ENCODE measurements at places on chromosomes 1 and 21.

DNA sequence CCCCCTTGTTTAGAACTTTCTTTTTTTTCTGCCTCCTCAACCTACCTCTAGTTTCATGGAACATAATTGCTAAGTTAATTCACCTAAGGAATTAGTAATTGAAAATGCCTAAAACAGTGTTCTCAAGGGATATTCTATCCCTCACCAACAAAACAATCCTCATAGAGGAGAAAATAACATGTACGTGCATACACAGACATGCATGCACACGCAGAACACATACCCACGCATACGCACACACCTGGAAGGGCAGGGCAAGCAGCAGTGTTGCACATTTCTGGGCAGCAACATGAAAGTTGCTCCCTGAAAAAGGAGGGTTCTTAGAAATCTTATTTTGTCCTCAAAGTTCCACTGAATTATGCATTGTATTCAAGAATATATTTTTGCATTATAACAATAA, 76.6 kb downstream of the HHAT start:
- H3K4me1 ChIP-seq: peaks cover 6% of the 10 kb centered on the region
- no peaks in the 10 kb centered on the region for H3K27me3 ChIP-seq
- DNase-seq: no peak
- no peak overlapping the region for H3K4me3 ChIP-seq

DNA sequence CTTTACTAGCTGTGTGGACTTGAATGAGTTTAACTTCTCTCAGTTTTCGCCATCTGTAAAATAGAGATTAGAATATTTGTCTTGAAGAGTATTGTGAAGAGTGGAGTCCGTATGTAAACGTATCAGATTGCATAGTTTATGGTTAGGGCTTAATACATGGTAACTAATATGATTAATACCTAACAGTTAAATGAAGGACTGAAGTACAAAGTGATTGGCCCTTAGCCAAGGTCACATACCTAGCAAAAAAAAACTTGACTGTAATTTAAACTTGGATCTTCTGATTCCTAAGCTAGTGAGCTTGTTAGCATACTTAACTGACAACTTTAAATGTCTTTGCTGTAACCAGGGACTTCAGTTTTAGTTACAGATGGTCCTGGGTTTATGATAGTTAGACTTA, 1.9 kb downstream of the GIPC2 start:
- no peaks in the 10 kb centered on the region for H3K4me1 ChIP-seq
- no peaks in the 10 kb centered on the region for H3K27me3 ChIP-seq
- H3K36me3 ChIP-seq: no peaks in the 10 kb centered on the region
- DNase-seq: no peak

DNA sequence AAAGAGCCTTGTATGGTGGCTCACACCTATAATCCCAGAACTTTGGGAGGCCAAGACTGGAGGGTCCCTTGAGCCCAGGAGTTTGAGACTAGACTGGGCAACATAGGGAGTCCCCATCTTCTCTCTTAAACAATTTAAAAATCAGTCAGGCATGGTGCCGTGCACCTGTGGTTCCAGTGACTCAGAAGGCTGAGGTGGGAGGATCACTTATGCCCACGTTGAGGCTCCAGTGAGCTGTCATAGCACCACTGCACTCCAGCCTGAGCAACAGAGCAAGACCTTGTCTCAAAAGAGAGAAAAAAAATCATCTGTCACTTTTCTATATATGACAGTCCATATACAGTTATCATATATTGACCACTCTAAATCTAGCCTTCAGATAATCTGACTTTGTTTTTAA, 658.3 kb downstream of the LTN1 start:
- no peak for DNase-seq
- no peak overlapping the region for H3K27ac ChIP-seq
- H3K27me3 ChIP-seq: no peaks in the 10 kb centered on the region
- no peak overlapping the region for H3K4me3 ChIP-seq

DNA sequence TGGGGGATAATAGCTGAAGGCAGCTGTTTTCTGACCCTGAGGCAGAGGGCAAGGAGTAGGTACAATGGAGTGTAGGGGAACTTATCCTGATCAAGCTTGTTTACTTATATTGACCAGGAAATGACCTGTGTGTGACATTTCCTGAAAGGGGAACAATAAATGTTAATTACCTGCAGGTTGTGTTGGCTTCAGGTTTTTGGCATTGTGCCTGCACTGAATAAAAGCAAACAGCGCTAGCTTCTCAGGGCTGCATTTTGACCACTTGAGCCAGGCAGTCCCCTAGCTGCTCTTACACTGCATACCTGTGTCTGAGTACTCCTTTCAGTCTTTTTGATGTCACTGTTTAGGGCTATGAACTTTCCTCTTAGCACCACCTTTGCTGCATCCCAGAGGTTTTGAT, 40.6 kb downstream of the DRAM2 start:
- no peaks in the 10 kb centered on the region for H3K27me3 ChIP-seq
- no peaks in the 10 kb centered on the region for H3K36me3 ChIP-seq
- no peaks in the 10 kb centered on the region for H3K4me1 ChIP-seq
- DNase-seq: no peak

GRCh38 chr1:61477301-61477700, 247.6 kb downstream of the TM2D1 start:
- no peak for DNase-seq
- H3K27me3 ChIP-seq: no peaks in the 10 kb centered on the region
- peaks cover 4% of the 10 kb centered on the region for H3K4me1 ChIP-seq
- H3K27ac ChIP-seq: no peak overlapping the region

- H3K36me3 ChIP-seq: no peaks in the 10 kb centered on the region
- no peaks in the 10 kb centered on the region for H3K27me3 ChIP-seq
- H3K27ac ChIP-seq: no peak overlapping the region
- no peak for DNase-seq
These were observed 19.1 kb upstream of the CGN start for GRCh38 chr1:151492120-151492519.

DNA sequence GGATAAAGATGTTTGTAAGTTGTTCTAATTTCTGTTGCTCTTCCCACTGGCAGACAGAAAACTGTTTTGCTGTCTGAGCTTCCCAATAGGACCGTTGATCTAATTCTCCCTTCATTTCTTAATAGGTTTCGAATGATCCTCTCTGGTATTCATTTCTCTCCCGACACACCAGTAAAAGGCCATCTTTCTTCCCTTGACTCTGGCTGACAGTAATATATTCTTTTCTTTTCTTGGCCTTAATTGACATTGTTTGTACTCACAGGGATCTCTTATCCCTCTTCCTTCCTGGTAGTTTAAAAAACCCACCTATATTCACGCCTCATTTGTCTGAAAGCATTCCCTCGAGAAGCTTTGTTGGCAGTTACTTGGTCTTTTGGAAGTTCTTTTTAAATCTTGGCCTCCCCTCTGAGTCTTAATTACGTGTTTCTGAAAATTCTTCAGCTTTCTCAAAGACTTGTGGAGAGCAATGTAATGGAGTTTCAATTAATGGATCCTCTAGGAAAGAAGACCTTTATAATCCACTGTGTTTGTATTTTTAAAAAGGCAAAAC, 40.3 kb downstream of the MAP10 start:
- no peak overlapping the region for H3K27ac ChIP-seq
- no peaks in the 10 kb centered on the region for H3K36me3 ChIP-seq
- no peaks in the 10 kb centered on the region for H3K27me3 ChIP-seq
- H3K4me3 ChIP-seq: no peak overlapping the region
- H3K4me1 ChIP-seq: no peaks in the 10 kb centered on the region

GRCh38 chr1:41741244-41741643, 177.5 kb downstream of the HIVEP3 start:
- H3K4me1 ChIP-seq: peaks cover 17% of the 10 kb centered on the region
- H3K27ac ChIP-seq: no peak overlapping the region
- no peaks in the 10 kb centered on the region for H3K36me3 ChIP-seq
- no peak for DNase-seq
- no peak overlapping the region for H3K4me3 ChIP-seq

GRCh38 chr1:44275991-44276405, 62.7 kb downstream of the DMAP1 start:
- DNase-seq: no peak
- H3K27me3 ChIP-seq: no peaks in the 10 kb centered on the region
- no peak overlapping the region for H3K4me3 ChIP-seq
- no peaks in the 10 kb centered on the region for H3K36me3 ChIP-seq
- H3K4me1 ChIP-seq: peaks cover 12% of the 10 kb centered on the region
- H3K27ac ChIP-seq: no peak overlapping the region

- H3K4me3 ChIP-seq: no peak within 1 kb of the TSS
- no peak for DNase-seq
- no peaks in the 10 kb centered on the region for H3K36me3 ChIP-seq
- no peak within 1 kb of the TSS for H3K27ac ChIP-seq
These were observed at the start of gene PCP4 for GRCh38 chr21:39867198-39867650. TSS of gene PCP4 (plus strand) at chr21:39867438. CDS start at chr21:39867502, 64 bp downstream.

DNA sequence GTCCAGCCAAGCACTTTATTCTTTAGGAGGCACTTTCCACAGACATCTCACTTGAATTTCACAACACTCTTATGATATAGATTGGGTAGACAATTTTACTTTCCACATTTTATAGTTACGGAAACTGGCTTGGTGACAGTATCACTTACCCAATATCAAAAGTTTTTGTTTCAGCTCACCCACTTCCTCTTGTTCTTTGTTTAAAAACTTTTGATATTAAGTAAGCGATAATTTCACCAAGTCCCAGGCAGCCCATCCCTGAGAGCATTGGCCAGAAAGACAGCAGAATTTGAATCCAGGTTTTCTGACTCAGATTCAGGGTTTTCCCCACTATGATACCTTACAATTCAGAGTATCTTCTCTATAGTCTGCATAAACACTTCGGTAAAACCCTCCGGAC, 60.0 kb downstream of the LRIG2 start:
- no peak overlapping the region for H3K4me3 ChIP-seq
- H3K27me3 ChIP-seq: no peaks in the 10 kb centered on the region
- H3K27ac ChIP-seq: no peak overlapping the region

GRCh38 chr1:79460773-79461436, 454.4 kb upstream of the ADGRL4 start:
- no peaks in the 10 kb centered on the region for H3K36me3 ChIP-seq
- DNase-seq: no peak
- H3K4me3 ChIP-seq: no peak overlapping the region
- no peaks in the 10 kb centered on the region for H3K4me1 ChIP-seq
- no peak overlapping the region for H3K27ac ChIP-seq

DNA sequence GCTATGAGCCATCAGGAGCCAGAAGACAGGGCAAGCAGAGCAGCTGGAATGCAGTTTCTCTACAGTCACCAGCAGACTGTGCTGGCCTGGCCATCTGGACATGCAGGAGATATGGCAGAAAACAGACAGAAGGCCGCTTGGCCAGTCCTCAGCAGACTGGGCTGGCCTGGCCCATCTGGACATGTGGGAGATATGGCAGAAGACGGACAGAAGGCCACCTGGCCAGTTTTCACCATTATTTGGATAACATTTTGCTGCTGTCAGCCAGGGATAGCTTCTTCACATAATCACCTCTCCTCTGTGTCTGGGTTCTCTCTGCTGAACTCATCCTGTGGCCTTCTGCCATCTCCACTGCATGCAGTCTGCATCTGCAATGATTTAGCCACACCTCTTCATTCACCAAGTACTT, 25.0 kb upstream of the CACYBP start:
- no peaks in the 10 kb centered on the region for H3K4me1 ChIP-seq
- no peak for DNase-seq
- no peaks in the 10 kb centered on the region for H3K36me3 ChIP-seq
- H3K27ac ChIP-seq: no peak overlapping the region

DNA sequence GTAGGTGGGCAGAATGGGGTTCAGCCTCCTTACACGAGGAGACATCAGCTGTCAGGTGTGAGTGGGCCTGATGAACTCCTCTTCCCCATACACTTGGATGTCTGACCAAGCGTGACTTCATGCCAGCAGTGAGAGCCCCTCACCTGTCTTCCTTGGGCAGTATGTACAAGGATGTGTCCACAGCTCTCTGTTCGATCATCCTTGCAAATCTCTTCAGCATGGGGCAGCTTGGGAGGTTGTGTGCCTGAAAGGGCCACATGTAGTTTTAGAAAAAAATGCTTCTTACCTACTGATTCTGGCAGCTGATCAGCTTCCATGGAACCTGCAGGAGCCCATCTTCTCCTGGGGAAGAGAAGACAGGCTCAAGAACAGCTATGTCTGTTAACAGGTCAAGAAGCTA, 18.0 kb downstream of the ACP6 start:
- H3K4me3 ChIP-seq: no peak overlapping the region
- no peaks in the 10 kb centered on the region for H3K4me1 ChIP-seq
- no peaks in the 10 kb centered on the region for H3K27me3 ChIP-seq
- peaks cover 8% of the 10 kb centered on the region for H3K36me3 ChIP-seq

DNA sequence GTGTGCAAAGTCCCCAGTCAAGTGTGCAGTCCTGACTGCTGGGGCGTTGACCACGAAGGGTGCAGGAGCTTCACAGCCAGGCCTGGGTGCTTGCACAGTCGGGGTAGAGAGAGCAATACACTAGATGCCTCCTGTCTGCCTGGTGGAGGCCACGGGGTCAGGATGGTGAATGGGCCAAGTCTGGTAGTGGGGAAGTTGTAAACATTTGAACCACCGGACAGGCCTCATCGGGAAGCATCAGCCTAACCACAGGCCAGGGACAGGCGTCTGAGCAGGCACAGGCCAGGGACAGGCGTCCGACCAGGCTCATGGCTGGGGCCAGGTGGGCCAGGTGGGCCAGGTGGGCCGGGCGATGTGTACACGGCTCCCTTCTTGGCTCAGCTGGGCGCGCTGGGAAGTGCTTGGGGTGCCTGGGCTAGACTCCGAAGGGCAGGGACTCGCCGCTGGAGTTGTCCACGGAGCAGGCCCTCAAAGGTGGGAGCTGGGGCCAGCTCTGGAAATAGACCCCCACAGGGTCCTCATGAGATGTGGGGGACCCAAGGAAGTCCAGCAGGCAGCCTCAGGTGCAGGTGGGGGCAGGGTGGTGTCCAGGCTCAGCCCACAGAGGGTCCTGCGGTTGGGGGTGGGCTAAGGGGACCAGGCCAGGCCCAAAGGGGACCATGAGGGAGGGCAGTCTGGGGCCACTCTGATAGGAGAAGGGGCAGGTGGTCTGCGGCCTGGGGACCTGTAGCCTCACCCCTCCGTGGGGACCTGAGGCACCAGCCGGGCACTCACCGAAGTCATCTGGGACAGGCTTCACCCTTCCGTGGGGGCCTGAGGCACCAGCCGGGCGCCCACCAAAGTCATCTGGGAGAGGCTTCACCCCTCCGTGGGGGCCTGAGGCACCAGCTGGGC, 15.0 kb downstream of the COL6A1 start:
- H3K4me1 ChIP-seq: peaks cover 16% of the 10 kb centered on the region
- H3K27me3 ChIP-seq: no peaks in the 10 kb centered on the region
- DNase-seq: no peak
- peak overlapping the region; percentile 60 for H3K27ac ChIP-seq
- no peak overlapping the region for H3K4me3 ChIP-seq

GRCh38 chr1:225670806-225671733, 18.1 kb upstream of the ENAH start:
- H3K27me3 ChIP-seq: no peaks in the 10 kb centered on the region
- DNase-seq: no peak
- H3K27ac ChIP-seq: no peak overlapping the region
- no peak overlapping the region for H3K4me3 ChIP-seq
- H3K4me1 ChIP-seq: no peaks in the 10 kb centered on the region
